ENCODE measurements at places on chromosomes 3 and 15.
A peak's percentile ranks its signal among the peaks of the same experiment; 100 is the strongest.

DNA sequence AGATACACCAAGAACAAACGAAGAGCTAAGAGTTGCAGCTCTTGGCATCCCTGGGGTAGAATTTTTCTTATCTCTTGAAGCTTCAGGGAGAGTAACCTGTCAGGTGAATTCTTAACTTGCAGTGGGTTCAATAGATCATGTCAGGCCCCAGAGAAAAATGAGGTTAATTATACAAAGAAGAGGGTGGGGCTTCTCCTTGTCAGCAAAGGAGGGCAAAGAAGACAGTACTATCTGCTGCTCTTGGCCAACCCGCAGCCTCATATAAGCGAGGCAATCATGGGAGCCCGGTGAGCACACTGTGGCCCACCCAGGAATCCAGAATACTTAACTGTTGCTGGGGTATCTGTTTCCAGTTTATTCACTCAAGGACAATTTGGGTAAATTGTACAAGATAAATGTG lies 110.2 kb downstream of the SEMA5B start:
- no peaks in the 10 kb centered on the region for H3K27me3 ChIP-seq
- no peaks in the 10 kb centered on the region for H3K4me1 ChIP-seq
- no peak overlapping the region for H3K27ac ChIP-seq

- no peak overlapping the region for H3K27ac ChIP-seq
- H3K27me3 ChIP-seq = peaks cover 4% of the 10 kb centered on the region
- H3K4me1 ChIP-seq = peaks cover 38% of the 10 kb centered on the region
- no peak for DNase-seq
- H3K36me3 ChIP-seq = no peaks in the 10 kb centered on the region
Observed at GRCh38 chr3:62604298-62604697, 230.9 kb upstream of the FEZF2 start.

DNA sequence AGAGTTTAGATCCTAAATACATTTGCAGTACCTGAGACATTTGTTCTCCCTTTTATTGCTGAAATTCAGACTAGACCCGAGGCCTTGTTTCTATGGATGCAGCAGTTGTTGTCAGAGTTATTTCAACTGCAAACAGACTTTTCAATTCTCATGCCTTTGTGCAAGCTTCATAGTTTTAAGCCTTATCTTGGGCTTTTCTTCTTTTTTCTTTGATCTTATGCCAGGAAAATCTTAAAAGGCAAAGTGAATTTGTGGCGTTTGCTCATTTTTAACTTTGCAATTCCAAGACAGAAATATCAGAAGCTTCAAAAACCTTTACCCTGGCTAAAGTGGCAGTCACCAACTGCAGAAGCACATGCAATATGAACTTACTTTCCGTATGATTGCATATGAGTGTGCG lies 576.7 kb downstream of the DIPK2A start:
- H3K27me3 ChIP-seq = no peaks in the 10 kb centered on the region
- H3K36me3 ChIP-seq = no peaks in the 10 kb centered on the region
- no peak overlapping the region for H3K4me3 ChIP-seq
- H3K27ac ChIP-seq = no peak overlapping the region

GRCh38 chr3:58998476-58999117 lies 51.2 kb downstream of the CFAP20DC start:
- H3K4me3 ChIP-seq = no peak overlapping the region
- DNase-seq = no peak
- peaks cover 6% of the 10 kb centered on the region for H3K4me1 ChIP-seq
- H3K36me3 ChIP-seq = no peaks in the 10 kb centered on the region
- H3K27me3 ChIP-seq = peaks cover 2% of the 10 kb centered on the region

DNA sequence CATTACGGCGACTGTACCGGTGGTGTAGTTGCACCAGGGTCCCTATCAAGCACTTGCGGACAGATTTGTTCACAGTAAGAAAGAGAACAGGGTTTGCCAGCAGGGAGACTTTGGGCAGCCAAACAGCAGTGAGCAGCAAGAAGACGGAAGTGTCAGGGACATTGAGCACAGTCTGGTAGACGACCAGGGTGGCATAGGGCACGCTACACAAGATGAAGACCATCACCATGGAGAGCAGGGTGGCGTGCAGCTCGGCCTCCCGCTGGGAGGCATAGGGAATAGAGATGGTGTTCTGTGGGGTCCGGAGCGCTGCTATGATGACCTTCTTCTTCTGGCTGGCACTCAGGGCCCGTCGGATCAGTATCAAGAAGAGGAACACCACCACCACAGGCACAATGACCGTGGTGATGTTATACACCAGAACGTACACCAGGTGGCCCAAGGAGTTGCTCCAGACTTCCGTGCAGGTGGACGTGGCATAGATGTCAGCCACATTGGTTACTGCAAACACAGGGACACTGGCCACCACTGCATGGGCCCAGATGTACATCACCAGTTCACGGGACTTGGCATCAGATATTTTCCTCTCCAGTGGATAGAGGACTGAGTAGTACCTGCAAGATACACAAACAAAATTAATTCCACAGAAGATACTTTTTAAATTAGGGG lies 19.1 kb upstream of the FSIP1 start:
- peak; percentile 29 for DNase-seq
- H3K36me3 ChIP-seq = no peaks in the 10 kb centered on the region
- peaks cover 1% of the 10 kb centered on the region for H3K27me3 ChIP-seq
- no peak overlapping the region for H3K4me3 ChIP-seq
- no peak overlapping the region for H3K27ac ChIP-seq

All from glutamatergic neuron (in vitro differentiated cells).